ENCODE measurements at places on chromosomes 6 and 20. TPM values are rescaled to one million over a fixed set of nuclear protein-coding genes. Genes with fewer than 3 reads are reported as not detected.

DNA sequence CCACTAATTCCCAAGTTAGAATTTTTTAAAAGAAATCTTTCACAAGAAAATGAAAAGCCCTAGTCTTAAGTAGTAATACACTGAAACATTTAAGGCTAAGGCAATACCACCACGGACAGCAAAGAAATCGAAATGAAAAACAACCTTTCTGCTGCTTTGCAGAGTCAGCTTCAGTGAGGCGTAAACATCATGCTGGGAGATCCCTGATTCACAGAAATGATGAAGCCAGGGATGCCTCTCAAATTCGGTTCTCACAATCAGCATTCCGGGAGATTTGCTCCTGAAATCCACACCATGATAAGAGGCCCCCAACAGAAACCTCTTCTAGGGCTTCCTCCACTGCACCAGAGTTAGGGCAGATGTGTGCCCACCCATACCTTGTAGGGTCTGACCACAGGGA, 18.6 kb downstream of the RRBP1 start:
- H3K36me3 ChIP-seq: peaks cover 14% of the 10 kb centered on the region
- peaks cover 29% of the 10 kb centered on the region for H3K4me1 ChIP-seq
- H3K4me3 ChIP-seq: no peak overlapping the region
- no peak overlapping the region for H3K27ac ChIP-seq
- no peak for DNase-seq

DNA sequence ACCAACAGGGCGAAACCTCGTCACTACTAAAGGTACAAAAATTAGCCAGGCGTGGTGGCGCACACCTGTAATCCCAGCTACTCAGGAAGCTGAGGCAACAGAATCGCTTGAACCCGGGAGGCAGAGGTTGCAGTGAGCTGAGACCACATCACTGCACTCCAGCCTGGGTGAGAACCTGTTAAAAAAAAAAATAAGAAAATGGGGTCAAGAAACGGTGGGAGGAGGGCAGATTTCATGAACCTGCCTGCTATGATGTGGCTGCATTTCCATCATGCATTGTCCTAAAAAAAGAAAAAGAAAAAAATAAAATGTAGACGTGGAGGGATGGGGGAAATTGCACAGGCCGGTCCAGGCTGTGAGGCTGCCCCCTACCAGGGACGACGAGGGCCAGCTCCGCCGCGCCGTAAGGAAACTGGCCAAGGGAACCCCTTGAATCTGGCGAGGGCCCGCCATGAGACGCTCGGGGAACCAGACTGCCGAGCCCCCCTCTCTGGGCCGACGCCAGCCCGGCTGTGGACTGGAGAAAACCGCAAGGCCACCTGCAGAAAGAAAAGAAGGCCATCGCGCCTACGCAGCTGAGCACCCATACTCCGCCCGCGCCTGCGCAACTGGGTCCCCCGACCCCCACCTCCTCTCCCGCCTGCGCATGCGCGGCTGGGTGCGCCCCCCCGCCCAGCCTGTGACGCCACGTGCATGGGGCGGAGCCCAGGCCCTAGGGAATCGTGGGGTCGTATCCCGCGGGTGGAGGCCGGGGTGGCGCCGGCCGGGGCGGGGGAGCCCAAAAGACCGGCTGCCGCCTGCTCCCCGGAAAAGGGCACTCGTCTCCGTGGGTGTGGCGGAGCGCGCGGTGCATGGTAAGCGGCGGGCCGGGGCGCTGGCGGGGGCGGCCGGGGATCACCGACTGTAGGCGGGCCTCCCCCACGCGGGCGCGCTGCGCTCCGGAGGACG, at the start of gene ENTPD6:
Gene ENTPD6 (plus strand): TSS at position 699 of the 948 bp plus-strand sequence. CDS start 10,825 bp downstream, outside the sequence.
- peak within 1 kb of the TSS; percentile 86 for H3K4me3 ChIP-seq
- no peaks in the 10 kb centered on the region for H3K36me3 ChIP-seq
- peaks cover 24% of the 10 kb centered on the region for H3K4me1 ChIP-seq
- DNase-seq: peak; percentile 92

DNA sequence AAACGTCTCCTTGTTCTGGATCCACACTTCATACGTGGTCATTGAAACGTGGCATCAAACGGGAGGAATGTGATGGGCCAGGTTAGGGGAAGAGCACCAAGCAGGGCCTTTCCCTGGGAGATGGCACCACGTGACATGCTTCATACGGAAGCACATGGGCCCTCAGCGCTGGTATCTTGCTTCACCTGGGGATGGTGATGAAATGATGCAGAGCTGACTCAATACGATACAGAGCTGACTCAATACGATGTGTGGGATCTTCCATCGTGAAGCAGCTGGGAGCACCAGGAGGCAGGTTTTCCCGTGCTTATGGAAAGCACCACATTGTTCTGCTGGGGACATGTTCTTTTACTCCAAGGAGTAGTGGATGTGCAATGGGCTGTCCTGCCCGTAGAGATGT, 22.5 kb upstream of the TAGAP start:
- no peak overlapping the region for H3K4me3 ChIP-seq
- H3K27me3 ChIP-seq: no peaks in the 10 kb centered on the region
- peaks cover 15% of the 10 kb centered on the region for H3K4me1 ChIP-seq
- H3K27ac ChIP-seq: no peak overlapping the region
- no peaks in the 10 kb centered on the region for H3K36me3 ChIP-seq

The BANF2 gene
- not detected for total RNA-seq

The CHRNA4 gene
- total RNA-seq: not detected

Measured in lower lobe of right lung (tissue), 2 donors.